NCI-H82 (cell line): ENCODE measurements at places on chromosomes 5 and 9.
A peak's percentile ranks its signal among the peaks of the same experiment; 100 is the strongest.

DNA sequence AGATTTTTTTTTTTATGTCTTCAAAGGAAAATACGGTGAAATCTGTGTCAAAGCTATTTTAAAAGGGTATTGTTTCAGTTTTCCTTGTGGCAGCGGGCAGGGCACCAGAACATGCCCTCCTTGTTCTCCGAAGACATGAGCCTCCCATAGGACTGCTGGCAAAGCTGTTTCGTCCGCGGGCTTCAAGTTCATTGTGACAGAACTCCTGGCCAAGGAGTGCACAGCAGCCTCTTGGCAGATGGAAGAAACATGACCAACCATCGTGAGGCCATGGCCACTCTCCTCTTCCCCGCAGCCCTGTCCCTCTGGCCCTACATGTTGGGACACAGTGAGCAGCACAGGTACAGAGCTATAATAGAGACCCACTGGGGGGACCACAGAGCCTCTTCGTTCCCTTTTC, 99.5 kb downstream of the AOPEP start:
- no peak for DNase-seq

DNA sequence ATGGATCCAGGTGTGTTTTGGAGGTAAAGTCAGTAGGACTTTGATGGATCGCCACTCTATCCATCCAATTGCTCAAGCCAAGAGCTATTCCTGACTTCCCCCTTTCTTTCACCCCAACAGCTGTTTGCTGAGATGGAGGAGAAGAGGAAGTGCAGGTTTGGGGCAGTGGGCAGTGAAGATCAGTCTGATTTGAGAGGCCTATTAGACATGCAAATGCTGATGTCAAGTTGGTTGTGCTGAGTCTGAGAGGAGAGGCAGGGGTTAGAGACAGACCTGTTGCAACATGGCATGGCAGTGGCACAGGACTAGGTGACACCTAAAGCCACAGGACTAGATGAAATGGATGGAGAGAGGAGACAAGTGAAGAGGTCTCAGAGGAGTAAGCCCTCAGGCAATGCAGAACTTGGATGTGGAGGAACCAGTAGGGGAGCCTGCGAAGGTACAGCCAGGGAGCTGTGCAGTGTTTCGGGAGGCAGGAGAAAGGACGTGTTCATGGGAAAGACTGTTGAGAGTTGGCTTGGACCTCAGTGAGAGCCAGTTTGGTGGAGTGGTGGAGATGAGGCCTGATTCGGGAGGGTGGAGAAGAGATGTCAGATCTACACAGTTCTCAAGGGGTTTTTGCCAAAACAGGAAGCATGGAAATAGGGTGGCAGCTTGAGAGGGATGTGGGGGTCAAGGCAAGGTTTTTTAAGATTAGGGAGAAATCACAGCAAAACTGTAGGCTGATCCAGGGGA, 175.0 kb downstream of the MACROH2A1 start:
- DNase-seq, result no peak

DNA sequence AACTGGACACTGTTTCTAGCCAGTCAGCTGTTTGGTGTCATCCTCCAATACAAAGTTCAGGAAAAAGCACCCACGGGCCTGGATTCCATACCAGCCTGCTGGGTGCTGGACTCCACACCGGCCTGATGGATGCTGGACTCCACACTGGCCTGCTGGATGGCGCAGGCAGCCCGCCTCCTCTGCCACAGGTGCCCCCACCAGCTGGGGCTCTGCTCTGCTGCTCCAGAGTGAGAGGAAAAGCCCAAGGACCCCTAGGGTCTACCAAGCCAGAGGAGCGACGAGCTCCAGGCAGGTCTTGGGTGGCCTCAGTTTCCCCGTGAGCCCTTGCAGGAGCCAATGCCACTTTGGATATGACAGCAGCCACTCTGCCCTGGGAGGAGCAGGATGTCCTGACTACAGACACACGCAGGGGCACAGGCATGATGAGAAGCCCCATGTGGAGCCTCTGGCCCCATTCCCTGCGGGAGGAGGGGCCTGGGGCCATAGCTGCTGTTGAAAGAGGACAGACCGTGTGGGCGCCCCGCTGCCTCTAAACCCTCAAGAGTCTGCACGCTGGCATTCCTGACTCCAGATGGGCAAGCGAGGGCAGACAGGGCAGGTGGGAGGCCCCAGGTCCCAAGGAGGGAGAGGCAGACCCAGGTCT, 141.6 kb downstream of the OLFM1 start:
- no peak for DNase-seq

- DNase-seq, result no peak
Observed at GRCh38 chr9:1996156-1996555, 19.0 kb upstream of the SMARCA2 start.

- peak; percentile 17 for DNase-seq
Observed at GRCh38 chr5:151480384-151481293, 33.2 kb downstream of the SLC36A1 start.

- DNase-seq, result no peak
Observed at GRCh38 chr5:36666986-36667385, 60.6 kb downstream of the SLC1A3 start.

GRCh38 chr5:54632131-54632701, 114.7 kb downstream of the SNX18 start:
- DNase-seq, result no peak

DNA sequence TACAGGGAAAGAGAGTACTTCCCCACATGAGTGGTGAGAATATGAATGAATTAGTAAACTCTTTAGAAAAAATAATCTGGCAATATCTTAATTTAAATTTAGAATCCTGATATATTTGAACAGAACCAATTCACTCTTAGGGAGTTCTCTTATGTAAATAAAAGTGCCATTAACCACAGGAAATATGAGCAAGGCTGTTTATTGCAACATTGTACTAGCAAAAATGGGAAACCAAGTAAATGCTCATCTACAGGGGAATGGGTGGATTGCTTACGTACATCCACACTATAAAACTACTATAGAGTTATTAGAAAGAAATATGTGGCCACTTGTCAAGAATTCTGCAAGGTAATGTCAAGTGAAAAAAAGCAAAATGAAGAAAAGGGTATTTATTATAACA, 274.5 kb downstream of the TLE1 start:
- DNase-seq, result no peak

DNA sequence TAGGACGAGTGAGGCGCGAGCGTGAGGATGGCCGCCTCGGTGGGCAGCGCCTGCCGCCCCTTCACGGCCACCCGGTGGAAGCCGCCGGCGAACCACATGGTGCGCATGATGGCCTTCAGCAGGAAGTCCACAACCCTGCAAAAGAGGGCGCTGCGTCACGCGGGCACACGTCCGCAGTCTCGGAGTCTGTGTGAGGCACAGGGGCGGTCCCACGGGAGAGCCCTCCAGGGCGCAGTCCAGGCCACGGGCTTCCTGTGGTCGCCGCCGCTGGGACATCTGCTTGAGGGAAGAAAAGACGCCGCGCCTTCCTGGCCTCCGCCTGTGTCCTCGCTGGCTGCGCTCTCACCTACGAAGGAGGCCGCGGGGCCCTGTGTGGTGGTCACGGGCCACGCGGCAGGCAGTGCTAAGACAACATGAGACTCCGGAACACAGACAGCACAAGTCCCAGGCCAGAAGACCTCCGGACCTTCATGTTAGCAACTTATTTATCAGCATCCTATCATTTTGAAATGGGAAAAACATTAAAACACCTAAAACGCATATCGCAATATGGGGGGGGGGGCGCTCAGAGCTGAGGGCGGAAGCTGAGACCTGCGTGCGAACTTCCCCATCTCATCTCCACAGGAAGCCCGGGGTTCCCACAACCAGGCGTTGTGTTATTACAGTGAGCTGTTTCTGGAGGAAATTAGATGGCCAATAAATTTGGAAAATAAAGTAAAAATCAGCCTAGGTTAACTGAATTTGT, 28.8 kb downstream of the LPCAT1 start:
- DNase-seq, result no peak

DNA sequence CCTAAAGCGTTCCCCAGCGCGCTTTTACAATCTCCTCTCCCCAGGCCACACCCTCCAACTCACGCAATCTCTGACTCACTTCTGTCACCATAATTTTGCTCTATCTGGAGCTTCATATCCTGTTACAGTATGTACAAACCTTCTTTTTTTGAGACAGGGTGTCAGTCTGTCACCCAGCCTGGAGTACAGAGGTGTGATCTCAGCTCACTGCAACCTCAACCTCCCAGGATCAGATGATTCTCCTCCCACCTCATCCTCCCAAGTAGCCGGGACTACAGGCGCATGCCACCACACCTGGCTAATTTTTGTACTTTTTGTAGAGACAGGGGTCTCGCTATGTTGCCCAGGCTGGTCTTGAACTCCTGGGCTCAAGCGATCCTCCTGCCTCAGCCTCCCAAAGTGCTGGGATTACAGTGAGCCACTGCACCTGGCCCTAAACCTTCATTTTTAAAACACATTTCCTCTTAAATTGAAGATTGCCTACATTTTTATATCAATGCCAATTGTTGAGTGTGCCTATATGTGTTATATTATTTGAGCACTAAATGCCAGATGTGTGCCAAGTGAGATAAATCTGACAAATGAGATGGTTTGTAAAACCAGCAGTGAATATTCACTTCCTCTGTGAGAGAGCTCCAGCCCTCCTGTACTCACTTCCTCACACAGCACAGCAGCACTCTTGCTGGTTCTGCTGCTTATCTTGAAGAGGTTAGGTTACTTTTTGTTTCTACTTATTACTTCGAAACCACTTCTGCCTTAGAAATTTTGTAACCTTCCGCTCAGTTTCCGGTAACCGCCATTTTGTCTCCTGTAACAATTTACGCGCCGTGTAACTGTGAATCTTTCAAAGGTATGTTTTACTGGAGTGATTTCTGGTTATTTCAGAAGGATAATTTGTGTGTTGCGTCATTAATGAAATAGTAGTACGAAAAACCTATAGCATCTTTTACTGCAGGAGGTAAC, 57.9 kb downstream of the DOCK8 start:
- no peak for DNase-seq

- DNase-seq, result no peak
Observed at GRCh38 chr9:115367780-115368525, 250.0 kb upstream of the TNC start.

- no peak for DNase-seq
Observed at GRCh38 chr9:14960881-14961280, 50.7 kb upstream of the FREM1 start.

GRCh38 chr9:12880406-12881015, 105.7 kb downstream of the LURAP1L start:
- peak; percentile 80 for DNase-seq

GRCh38 chr9:77826116-77826515, 178.0 kb upstream of the GNA14 start:
- DNase-seq, result no peak

GRCh38 chr9:108535526-108535925, 320.3 kb downstream of the ACTL7B start:
- DNase-seq, result peak; percentile 47

- DNase-seq, result peak; percentile 5
Observed at GRCh38 chr5:141822144-141822543, 56.1 kb downstream of the PCDH1 start.

GRCh38 chr5:2193542-2194235, 311.0 kb upstream of the IRX4 start:
- no peak for DNase-seq

- no peak for DNase-seq
Observed at GRCh38 chr5:173317091-173317730, 11.0 kb downstream of the STC2 start.

DNA sequence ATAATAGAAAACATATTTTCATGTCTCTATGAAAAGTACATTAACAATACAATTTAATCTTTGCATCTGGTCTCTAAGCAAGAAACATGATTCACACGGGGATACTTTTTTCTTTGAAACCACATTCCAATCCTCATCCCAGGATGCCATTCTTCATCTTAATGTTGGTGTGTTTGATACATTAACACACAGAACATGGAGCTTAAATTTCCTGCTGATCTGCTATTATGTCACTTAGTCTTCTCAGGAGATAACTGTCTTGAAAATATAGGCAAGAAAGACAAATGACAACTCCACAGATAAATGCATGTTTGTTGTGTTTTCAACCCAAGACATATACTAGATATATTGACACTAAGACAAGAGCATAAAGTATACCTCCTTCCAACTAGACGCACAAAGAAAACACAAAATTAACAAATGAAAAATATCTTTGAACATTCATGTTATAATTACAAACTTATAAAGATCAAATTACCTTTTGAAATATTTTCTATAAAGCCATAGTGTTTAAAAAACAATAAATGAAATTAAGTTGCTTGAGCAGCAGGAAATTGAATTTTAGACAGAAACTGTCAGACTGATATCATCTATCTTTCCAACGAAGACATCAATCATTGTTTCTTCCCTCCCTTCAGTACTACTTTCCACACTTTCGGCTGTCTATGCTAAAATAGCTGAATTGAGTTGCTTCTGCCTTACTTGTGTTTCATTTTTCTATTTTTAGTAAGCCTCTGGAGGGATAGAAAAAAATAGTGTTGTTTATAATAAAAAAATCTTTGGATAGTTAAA, 1676.7 kb upstream of the CDH9 start:
- no peak for DNase-seq

DNA sequence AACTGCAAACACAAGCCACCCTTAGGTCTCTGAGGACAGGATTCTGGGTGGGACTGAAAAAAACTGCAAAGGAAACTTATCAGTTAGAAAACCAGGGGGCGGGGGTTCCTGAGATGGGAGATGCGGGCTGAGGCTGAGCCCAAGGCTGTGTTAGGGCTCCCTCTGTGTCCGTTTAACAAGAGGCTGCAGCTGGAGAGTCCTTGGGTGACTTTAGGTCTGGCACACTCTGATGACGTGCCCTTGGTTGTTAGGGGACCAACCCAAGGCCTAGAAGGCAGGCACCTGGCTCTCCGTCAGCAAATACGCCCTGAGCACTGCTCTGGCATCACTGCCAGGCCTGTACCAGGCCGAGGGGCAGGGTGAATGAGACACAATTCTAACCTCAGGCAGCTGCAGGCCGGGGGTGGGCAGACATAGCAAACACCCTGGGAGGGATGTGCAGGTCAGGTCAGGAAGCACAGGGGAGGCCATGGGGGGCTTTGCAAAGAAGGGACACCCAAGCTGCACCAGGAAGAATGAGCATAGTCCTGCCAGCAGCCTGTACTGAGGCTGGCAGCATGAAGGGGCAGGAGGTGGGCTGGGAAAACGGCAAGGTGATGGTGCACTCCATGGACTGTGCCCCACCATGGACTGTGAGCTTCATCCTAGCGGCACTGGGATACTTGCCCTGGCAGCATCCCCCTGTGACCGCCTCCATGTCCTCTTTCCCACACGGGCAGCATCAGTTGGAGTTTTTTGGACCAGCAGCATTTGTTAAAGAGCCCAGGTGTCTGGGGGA, 137.9 kb downstream of the GABBR2 start:
- peak; percentile 13 for DNase-seq

- no peak for DNase-seq
Observed at GRCh38 chr5:67425514-67425913, 228.9 kb upstream of the CD180 start.

GRCh38 chr5:35003018-35003957, 44.5 kb downstream of the AGXT2 start:
- DNase-seq, result peak; percentile 80

DNA sequence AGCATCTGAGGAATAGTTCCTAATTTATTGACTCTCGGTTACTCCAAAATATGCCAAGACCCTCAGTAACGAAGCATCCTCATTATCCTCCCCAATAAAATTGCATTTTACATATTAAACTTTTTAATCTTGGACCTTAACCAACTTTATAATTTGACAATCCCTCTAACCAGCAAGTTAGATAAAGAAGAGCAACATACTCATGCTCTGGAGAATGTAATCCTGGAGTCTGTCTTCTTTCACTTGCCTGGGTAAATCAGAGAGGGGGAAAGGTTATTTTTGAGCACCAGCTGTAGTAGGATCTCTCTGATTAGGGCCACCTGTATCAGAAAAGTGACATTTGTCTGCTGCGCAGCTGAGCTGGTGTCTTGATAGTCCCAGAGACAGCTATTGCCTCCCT, 59.8 kb downstream of the NDFIP1 start:
- no peak for DNase-seq
